Posterior vena cava (tissue), 2 donors: ENCODE measurements at places on chromosomes 6 and 20. TPM values are rescaled to one million over a fixed set of nuclear protein-coding genes. Genes with fewer than 3 reads are reported as not detected.

The FAM135A gene
- total RNA-seq, result 19.2 TPM

The NKX2-2 gene
- 0.33 TPM for total RNA-seq

The RIPOR2 gene
- 11.8 TPM for total RNA-seq

The GSTA4 gene
- total RNA-seq, result 13.1 TPM

The GPSM3 gene
- 22.1 TPM for total RNA-seq

The SDC4 gene
- 85.7 TPM for total RNA-seq

The APMAP gene
- total RNA-seq, result 45.6 TPM

The FOXQ1 gene
- not detected for total RNA-seq

The RWDD2A gene
- 3.8 TPM for total RNA-seq

- DNase-seq, result no peak
Measured at GRCh38 chr6:106751501-106752252, 122.3 kb downstream of the QRSL1 start.

DNA sequence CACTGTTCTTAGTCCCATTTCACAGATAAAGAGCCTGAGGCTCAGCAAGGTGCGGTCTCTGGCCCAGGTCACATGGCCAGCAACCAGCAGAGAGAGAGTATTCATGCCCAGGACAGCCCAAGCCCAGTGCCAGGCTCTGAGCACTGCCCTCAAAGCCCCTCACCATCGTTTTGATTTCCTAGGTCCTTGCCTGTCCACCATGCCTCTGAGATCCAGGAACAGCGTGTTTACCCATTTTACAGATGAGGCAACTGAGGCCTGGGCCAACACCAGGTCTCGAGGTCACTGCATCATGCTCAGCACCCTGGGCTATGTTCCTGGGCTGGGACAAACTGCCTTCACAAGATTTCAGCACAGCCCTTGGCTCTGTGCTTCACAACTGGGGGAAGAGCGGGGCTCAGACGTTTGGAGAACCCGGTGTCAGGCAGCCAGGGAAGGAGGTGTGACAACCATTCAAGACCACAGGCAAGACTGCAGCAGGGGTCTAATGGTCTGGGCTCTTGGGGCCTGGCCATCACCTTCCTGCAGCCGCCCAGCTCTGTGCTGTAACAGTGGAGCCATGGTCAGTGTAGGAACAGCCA lies 1.3 kb upstream of the BPIFA2 start:
- peak; percentile 24 for DNase-seq

GRCh38 chr6:148799647-148800046 lies 52.8 kb downstream of the UST start:
- DNase-seq, result no peak

DNA sequence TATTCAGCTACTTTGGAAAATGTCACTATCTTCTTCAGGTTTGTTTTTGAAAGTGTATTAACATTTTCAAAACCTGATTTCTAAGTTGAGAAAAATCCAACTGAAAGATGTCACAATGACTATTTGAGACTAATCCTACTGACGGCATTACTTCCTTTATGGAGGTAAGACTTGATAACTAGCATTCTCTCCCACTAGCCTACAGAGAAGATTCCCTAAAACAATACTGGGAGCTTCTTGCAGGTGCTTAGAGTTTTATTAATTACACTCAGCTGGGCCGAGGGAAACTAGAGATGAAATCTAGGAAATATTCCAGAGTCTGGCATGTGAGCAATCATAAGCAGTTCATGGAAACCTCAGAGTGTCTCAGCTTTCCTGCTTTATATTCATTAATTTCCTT lies 114.0 kb downstream of the LCA5 start:
- no peak for DNase-seq

DNA sequence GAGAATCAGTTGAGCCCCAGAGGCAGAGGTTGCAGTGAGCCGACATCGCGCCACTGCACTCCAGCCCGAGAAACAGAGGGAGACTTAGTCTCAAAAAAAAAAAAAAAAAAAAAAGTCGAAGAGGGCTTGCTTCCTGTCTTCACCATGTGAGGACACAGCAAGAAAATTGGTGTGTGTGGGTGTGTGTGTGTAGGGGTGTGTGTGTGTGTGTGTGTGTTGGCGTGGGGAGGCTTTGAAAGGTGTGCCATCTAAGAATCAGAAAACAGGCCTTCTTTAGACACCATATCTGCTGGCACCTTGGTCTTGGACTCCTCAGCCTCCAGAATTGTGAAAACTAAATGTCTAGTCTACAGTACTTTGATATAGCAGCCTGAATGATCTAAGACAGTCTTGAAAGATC lies 6.9 kb upstream of the RBPJL start:
- DNase-seq, result no peak

GRCh38 chr6:26057899-26058298 lies 29.3 kb upstream of the HFE start:
- DNase-seq, result no peak

DNA sequence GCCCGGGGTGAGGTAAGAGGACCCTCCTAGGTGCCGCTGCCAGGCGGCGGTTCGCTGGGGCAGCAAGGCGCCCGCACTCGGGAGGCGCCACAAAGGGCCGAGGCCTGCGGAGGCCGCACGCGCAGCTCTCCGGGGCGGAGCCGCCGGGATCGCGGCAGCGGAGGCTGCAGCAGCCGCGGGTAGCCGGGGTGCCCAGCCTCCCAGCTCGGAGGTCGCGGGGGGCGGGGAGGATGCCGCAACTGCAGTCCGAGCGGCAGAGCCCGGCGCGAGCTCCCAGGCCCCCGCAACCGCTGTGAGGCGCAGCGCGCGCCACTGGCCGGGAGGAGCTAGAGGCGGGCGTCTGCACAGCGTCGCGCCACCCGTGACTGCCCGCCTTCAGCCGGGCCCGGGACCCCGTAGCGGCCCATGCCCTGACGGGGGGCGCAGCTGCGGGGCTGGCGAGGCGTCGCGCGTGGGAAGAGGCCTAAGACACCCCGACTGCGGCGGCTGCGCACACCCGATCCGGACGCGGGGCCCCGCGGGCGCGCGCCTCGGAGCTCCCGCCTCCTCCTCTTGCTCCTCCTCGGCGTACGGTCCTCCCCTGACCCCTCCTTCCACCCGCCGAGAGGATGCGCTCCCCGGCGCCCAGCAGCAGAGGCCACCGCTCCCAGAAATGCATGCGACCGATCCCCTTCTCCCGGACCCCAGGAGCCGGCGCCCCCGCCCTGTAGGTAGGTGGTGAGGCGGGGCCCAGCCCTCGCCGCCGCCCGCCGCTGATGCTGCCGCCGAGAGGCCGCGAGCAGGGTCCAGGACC lies at the start of gene NCOA7:
NCOA7 (plus strand) TSS at position 603 of the 793 bp plus-strand sequence. CDS start 24,395 bp downstream, outside the sequence.
- peak; percentile 94 for DNase-seq

DNA sequence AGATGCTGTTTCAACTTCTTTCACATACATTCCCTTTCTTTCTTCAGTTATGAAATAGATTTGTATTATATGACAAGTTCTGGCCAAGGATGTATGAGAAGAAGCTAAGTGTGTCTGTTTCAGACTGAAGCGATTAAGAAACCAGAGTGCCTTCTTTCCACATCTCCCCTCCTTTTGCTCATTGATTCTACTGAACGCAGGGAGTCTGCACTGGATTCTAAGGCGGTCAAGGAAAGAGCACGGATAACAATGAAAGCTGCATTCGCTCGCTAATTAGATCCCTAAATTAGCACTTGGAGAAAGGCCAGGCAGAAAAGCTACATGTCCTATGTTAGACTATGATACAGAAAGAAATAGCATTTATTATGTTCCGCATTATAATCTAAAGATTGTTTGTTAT lies 267.7 kb downstream of the HAO1 start:
- DNase-seq, result no peak

- no peak for DNase-seq
Measured at GRCh38 chr6:129507846-129508245, 202.1 kb downstream of the ARHGAP18 start.

GRCh38 chr6:96104910-96105309 lies 89.1 kb downstream of the FUT9 start:
- no peak for DNase-seq

DNA sequence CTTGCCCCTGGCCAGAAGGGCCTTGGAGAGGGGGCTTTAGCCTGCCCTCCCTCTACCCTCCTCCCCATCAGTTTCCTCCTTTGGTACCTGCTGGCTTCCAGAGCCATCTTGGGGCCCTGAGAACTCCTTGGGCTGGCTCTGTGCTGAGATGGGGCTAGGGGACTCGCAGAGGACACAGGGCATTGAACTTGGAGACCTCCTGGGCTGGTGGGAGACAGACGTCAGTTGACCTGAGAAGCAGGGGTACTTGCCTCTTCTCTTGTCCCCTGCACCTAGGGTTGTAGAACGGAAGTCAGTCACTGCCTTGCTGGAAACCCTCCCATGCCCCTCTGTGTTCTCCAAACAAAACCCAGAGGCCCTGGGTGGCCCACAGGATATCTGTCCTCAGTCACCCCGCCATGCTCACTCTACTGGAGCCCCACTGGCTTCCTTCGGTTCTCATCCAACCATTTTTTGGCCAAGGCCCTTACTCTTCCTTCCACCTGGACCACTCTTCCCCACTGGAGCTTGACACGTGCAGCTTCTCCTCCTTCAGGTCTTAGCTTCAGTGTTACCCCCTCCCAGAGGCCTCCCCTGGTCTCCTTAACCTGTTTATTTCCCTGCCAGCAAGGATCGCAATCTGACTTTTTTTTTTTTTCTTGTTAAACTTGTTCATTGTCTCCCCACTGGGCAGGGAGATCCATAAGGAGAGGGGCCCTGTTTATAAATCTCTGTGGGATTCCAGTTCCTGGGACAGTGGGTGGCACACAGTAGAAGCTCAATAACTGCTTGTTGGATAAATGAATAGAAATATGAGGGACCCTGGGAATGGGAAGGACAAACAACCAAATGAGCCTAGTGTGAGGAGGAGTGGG lies 971 bp downstream of the RBCK1 start:
- peak; percentile 53 for DNase-seq

- DNase-seq, result no peak
Measured at GRCh38 chr20:63466250-63466825, 6.1 kb downstream of the KCNQ2 start.

- DNase-seq, result no peak
Measured at GRCh38 chr6:99409672-99410071, 15.4 kb downstream of the PNISR start.

GRCh38 chr6:143694560-143694959 lies 16.8 kb downstream of the PHACTR2 start:
- no peak for DNase-seq

GRCh38 chr6:134689177-134689576 lies 260.7 kb downstream of the ALDH8A1 start:
- DNase-seq, result no peak
